Substantia nigra (tissue), 51 donors: ENCODE measurements at places on chromosomes 13 and 19.

GRCh38 chr19:6499052-6499790 is 2.9 kb downstream of the TUBB4A start:
- no peak for DNase-seq

DNA sequence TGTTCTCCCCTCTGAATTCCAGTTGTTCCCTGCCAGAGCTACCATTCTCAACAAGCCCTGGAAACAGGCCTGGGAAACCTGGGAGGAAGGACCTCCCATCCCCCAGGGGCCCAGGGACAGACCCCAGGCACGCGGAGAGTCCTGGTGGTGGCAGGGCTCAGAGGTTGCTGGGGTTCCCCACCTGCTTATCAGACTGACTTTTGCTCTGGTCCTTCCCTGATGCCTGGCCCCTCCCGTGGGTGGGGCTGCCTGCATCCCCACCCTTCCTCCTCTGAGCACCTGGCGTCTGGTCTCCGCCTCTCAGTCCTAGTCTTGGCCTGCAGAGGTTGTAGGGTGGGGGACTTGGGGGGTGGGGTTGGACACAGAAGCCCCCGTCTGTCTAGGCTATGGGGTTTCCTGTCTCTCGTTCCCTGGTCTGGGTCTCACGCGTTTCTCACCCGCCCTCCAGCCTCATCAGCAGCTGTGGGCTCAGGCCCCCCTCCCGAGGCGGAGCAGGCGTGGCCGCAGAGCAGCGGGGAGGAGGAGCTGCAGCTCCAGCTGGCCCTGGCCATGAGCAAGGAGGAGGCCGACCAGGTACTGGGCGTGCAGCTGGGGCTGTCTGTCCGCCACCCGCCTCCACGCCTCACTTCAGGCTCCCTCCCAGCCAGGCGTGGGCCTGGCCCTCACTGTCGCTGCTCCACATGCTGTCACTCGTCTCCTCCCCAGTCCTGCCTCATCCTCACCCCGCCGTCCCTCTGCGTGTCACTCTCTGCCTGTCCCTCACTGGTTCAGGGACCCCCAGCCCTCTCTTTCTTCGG is 13.6 kb downstream of the EPN1 start:
- no peak for DNase-seq

DNA sequence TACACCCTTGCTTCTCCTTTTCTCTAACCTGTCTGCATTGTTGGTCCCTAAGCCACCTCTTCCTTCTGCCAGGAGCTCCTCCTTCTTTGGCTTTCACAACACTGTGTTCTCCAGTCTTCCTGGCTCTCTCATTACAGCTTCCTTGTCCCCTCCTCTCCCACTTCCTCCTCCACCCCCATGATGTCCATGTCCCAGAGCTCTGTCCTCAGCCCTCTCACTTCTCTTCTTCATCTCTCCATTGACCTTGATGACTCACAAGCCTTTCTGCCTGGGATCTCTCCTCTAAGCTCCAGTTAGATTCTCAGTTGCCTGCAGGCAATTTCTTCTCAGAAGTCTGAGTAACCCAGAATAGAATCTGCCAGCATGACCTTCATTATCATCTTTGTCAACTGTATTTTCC is 100.3 kb upstream of the WASF3 start:
- DNase-seq, result no peak

DNA sequence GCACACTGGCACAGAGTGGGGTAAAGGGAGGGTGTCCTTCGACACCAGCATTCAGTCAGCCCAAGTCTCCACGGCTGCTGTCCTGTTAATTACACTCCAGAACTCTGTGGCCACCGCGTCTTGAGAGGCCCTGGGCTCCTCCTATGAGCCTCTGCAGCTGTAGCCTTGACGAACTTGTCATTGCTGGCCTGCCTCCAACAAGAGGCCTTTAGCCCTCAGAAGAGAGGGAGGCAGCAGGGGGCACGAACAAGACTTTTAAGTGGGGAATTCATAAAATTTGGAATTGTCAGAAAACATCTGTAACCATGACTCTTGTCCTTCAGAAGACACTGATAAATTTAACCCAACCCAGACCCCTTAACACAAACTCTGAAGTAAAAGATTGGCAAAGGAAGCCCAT is 241.9 kb downstream of the UQCRFS1 start:
- DNase-seq, result no peak

DNA sequence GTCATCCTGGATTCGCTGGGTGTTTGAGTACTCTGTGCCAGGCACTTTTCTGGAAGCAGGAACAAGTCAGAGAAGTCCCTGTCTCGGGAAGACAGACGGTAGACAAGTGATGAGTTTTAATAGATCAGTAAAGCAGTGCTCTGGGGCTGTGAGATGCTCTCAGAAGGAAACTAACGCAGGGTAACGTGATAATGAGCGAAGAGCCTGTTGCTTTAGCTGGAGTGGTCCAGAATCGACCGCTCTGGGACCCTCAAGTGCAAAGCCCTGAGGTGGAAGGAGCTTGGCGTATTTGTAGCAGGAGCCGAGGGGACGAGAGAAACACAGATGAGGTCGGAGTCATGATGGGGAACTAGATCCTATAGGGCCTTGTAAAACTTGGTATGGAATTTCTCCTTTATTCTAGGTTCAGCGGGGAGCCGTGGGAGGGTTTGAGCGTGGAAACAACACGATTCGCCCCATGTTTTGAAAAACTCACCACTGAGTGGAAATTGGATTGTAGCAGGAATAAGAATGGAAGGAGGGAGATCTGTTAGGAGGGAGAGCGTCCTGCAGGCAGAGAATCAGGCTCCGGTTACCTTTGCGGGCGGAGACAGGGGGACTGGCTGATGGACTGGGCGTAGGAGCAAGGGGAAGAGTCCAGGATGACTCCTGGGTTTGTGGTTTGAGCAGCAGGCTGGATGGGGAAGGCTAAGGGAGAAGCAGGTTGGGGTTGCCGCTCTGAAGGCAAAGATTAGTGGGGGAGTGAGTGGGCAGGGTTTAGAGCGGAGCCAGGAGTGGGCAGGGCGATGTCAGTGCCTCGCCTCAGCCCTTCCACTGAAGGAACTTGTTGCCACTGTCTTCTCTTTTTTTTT is 763 bp downstream of the POLD1 start:
- DNase-seq, result no peak

DNA sequence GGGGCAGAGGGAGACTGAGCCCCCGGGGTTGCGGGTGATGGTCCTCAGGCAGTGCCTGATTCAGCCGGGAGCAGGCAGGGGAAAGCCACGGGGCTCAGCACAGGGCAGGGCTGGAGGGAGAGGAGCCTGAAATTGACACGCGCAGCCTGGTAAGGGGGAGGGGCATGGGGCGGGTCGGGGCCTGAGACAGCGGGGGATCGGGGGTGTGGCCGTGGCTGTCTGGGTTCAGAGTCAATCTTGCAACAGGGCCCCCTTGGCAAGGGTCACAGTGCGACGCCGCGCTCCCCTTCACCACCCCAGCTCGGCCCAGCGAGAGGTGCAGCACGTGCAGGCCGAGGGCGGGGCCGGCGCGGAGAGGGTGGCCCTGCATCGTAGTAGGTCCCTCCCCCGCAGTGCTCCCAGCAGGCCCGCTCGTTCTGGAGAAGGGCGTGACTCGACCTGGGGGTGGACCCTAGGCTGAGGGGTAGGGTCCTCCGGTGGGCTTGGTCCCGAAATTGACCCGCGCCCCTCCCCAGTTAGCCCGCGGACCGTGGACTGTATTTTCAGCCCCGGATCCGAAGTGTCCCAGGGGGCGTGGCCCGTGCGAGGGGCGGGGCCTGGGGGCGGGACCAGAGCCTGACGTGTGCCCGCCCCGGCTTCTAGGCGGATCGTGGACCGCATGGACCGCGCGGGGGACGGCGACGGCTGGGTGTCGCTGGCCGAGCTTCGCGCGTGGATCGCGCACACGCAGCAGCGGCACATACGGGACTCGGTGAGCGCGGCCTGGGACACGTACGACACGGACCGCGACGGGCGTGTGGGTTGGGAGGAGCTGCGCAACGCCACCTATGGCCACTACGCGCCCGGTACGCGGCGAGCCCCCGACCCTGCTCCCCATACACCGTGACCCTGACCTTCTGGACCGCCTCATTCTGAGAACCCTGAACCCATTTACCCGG is 6.0 kb downstream of the RCN3 start:
- peak; percentile 64 for DNase-seq

GRCh38 chr19:11046605-11047354 is 42.5 kb upstream of the LDLR start:
- DNase-seq, result no peak

DNA sequence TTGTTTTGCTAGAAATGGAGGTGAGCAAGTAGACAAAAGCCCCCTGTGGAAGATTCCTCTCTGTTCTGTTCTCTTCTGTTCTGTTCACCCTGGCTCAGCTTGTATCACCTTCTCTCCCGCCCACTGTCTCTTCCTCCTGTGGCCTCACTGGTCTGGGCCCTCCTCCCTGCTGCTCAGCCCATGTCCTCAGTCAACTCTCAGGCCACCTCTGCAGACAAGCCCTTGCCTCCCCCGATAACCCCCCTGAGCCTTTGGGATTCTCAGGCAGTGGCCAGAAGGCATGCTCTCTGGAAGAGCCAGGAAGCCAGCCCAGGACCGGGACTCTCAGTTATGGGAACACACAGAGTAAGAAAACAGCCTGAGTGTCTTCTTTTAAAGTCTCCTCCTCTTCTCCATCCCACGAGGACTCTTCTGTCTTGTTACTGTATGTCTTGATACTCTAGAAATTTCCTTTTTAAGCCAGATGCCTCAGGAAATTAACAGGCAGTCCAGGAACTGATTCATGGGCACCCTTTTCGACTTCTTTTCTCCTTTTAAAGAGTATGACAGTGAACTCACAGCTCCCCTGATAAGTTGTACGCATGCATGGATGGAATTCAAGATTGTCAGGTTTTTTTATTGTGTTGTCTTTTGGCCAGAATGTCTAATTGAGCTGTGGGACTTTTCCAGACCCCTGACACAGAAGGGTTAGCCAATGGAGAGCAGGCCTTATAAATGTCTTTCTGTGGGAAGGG is 33.7 kb downstream of the SHISA2 start:
- no peak for DNase-seq

- no peak for DNase-seq
Observed at GRCh38 chr13:102440259-102440936, 38.5 kb upstream of the FGF14 start.

DNA sequence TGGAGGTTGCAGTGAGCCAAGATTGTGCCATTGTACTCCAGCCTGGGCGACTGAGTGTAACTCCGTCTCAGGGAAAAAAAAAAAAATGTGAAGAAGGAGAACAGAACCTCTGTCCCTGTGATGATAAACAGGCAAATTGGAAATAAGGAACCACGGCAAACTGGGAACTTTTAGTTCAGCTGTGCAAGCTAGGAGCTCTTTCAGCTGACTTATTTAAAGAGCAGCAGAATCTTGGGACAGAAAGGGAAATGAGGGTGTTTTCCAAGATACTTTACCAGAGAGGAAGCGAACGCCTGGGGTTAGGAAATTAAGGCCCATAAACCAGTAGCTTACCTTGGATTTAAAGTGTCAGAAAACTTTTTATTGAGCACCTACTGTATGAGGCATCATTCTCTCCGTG is 3.0 kb upstream of the UPF1 start:
- DNase-seq, result no peak

GRCh38 chr13:48506092-48506701 is 26.7 kb downstream of the RCBTB2 start:
- no peak for DNase-seq

DNA sequence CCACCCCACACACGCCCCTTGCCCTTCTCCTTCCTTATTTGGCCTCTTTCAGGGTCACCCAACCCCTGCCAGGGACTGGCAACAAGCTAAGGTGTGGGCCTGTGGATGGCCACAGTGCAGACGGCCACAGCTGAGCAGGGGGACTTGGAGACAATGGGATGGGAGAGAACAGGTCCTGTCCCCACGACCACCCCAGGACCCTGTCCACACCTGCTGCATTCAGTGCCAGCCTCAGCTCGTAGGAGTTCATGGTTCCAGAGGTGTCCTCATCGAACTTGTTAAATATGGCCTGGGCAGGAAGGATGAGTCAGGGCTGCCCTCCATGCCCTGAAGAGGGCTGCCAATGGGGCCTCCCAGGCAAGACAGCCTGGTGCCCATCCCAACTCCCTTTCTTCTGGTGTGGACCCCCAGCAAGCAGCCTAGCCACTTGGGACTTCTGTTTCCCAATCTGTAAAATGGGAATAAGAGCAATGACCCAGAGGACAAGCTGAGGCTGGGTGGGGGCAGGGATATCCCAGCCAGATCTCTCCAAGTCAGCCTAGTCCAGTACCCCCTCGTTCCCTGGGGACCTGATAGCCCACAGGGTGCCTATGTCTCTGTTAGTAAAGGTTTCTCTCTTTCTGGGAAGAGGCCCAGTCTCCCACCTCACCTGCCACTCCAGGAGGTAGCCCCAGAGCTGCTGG is 10.6 kb downstream of the CAPN12 start:
- no peak for DNase-seq

- DNase-seq, result no peak
Observed at GRCh38 chr19:8196271-8196927, 12.8 kb upstream of the CERS4 start.

- no peak for DNase-seq
Observed at GRCh38 chr13:113633485-113633873, 24.5 kb downstream of the ATP4B start.

GRCh38 chr19:6963937-6964336 is 57.3 kb downstream of the MBD3L2B start:
- DNase-seq, result no peak

DNA sequence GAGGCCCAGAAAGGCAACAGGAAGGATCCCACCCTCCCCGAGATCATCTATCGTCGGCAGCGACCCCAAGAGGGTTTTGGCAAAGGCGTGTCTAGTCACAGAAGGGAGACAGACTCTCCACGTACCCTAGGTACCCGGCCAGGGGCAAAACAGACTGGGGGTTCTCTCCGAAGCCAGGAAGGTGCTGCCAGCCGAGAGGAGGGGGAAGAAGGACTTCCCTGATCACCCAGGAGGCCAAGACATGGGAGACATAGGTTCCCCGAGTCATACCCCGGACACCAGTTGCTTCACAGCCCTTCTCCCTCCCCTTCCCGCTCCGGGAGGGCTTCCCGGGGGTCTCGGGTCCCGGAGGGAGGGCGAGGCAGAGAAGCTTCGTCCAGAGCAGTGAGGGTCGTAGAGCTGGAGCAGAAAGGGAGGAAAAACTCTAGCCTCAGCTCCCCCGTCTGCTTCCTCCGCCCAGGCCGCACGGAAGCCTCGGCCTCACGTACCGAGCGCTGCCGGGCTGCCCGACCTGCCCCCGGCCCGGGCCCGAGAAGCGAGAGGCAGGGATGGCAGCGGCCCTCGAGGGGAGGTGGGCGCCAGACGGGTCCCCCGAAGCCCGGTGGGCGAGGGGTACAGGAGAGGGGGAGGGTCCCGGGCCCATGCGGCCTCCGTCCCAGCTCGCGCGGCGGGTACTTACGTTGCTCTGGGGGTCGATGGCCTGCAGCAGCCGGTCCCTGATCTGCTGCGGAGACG is 644 bp downstream of the MED26 start:
- DNase-seq, result no peak
